ENCODE measurements at places on chromosomes 16 and 17. TPM values are rescaled to one million over a fixed set of nuclear protein-coding genes. Genes with fewer than 3 reads are reported as not detected.

DNA sequence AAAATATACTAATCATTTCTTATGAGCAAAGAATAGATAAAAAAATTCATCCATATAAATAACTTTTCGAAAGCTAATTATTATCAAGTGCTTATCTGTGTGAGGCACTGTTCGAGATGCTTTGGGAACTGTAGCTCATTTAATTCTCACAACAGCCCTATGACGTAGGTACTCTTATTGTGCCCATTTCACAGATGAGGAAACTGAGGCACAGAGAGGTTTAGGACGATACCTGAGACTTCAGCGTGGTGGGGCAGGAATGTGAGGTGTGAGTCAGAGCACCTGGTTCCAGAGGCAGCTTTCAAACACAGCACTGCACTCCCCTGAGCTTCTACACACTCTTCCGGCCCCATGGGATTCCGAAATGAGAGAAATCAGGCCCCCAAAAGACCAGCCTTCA is 185.8 kb upstream of the HSBP1 start:
- H3K4me1 ChIP-seq: no peaks in the 10 kb centered on the region
- H3K4me3 ChIP-seq: no peak overlapping the region
- no peaks in the 10 kb centered on the region for H3K36me3 ChIP-seq
- H3K27me3 ChIP-seq: no peaks in the 10 kb centered on the region
- no peak for DNase-seq
- H3K27ac ChIP-seq: no peak overlapping the region

DNA sequence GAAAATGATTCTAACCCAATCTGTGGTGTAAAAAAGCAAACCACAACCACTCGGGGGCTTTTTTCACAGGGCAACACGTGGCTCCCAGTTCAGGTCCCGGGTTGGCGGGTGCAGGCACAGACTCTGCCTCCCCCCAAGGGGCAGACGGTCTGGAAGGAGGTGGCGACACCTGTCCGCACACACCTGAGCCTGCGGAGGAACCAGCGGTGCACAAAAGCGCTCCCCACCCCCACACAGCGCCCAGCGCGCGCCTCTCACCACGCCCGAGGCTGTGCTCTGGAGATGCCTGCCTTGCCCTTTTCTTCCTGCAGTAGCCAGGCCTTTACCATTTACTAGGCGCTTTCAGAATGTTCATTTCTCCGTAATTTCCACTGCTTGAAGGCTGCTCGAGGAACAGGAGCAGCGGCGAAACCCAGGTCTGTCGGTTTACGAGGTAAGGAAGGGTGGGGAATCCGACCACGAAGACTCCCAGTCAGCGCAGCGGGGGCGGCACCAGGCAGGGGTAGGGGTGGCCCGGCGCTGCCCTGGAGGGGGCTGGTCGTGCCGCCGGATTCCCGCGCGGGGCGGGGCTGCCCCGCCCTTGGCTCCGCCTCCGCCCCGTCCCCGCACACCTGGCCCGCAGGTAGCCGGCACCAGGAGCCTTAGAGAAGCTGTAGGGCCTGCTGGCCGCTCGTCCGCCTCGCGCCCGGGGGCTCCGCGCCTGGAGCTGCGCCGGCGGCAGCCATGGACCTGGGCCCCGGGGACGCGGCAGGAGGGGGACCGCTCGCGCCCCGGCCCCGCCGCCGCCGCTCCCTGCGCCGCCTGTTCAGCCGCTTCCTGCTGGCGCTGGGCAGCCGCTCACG is at the start of gene USP43:
TSS of gene USP43 (plus strand) at position 608 of the 842 bp plus-strand sequence. CDS start at position 724, 116 bp downstream.
- H3K36me3 ChIP-seq: no peaks in the 10 kb centered on the region
- H3K4me3 ChIP-seq: peak within 1 kb of the TSS; percentile 87
- peaks cover 6% of the 10 kb centered on the region for H3K4me1 ChIP-seq
- peaks cover 4% of the 10 kb centered on the region for H3K27me3 ChIP-seq

DNA sequence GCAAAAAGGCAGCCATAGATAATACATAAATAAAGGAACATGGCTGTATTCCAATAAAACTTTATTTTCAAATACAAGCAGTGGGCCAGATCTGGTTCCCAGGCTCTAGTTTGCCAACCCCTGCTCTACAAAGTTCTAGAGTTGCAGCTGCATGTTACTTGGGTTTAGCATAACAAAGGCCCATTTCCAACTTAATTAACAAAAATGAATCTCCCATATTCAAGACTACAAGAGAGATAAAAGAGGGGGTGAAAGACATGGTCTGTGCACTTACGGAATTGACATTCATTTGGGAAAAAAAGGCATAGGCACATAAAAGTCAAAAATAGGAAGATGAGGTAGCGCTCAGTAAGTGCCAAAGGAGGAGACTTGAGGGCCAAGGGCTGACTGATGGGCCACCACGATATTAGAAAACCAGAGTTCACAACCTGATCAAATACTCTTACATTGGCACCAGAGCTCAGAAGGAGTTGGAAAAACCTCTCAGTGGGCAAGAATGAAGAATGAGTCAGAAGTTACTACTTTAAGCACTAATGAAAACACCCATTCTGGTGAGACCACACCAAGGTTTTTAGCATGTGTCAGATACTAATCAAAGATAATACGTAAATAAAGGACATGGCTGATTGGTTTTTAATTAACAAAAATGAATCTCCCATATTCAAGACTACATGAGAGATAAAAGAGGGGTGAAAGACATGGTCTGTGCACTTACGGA is 164.0 kb downstream of the VPS53 start:
- no peak overlapping the region for H3K4me3 ChIP-seq
- no peak overlapping the region for H3K27ac ChIP-seq
- H3K27me3 ChIP-seq: no peaks in the 10 kb centered on the region
- no peak for DNase-seq

DNA sequence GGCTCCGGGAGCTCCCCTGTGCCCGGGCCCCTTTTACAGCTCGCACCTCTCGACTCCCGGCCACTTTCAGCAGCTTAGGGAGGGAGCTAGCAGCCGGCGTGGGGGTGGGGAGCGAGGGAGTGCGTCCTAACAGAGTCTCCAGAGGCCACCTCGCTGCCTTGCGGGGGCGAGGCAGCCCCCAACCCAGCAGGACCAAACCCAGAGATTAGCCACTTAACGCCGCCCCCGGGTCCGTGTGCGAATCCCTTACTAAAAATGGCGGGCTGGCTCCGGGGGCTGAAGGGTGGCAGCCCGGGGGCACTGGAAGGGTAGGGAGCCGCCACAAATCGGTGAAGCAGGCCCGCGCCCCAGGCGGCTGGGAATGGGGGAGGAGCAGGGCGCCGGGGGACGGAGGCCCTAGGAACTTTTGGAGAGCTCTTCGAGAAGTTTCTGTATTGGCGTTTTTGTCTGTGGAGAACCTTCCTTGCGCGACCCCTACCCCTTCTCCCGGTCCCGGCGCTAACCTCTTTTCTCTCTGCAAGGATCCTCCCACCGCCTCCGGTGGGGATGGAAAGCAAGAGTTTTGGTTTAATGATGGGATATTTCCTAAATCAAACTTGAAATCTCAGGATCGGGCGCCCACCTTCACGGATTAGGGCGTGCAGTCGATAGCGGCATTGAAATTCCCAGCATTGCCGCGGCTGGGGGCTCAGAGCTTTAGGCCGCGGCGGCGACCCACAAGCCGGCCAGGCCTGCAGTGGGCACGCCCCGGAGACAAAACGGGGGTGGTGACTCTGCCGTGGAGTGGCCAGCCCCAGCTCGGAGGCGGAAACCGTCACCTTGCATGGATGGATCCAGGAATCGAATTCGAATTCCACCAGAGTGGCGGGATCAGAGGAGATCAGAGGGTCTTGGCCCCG is 793 bp upstream of the IRX3 start:
- peak; percentile 37 for DNase-seq
- H3K36me3 ChIP-seq: no peaks in the 10 kb centered on the region
- peaks cover 24% of the 10 kb centered on the region for H3K27me3 ChIP-seq
- peaks cover 6% of the 10 kb centered on the region for H3K4me1 ChIP-seq
- H3K4me3 ChIP-seq: peak overlapping the region; percentile 37

DNA sequence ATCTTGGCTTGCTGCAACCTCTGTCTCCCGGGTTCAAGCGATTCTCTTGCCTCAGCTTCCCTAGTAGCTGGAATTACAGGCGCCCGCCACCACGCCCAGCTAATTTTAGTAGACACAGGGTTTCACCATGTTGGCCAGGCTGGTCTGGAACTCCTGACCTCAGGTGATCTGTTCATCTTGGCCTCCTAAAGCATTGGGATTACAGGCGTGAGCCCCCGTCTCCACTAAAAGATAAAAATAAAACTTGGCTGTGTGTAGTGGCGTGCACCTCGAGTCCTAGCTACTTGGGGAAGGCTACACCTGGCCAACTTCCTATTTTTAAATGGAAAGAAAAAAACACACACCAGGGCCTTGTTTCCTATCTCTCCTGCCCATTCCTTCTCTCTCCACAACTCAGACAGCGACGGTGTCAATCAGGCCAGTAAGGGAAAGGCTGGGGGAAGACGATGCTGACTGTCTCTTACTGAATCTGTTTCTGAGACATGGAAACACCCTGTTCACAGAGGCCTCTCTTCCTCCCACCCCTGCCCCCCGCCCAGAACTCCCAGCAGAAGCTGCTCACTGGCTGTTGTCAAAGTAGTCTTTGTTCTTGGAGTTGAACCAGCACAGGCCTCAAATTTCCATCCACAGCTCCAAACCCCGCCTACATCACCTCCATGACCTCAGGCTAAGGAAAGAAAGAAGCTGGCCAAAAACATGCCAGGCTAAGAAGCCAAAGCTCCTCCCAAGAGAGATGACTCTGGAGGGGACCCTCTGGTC is 96.6 kb downstream of the NXN start:
- peak; percentile 80 for DNase-seq
- peaks cover 6% of the 10 kb centered on the region for H3K4me1 ChIP-seq
- no peak overlapping the region for H3K4me3 ChIP-seq
- H3K27me3 ChIP-seq: no peaks in the 10 kb centered on the region
- no peaks in the 10 kb centered on the region for H3K36me3 ChIP-seq

- no peak for DNase-seq
- no peak overlapping the region for H3K4me3 ChIP-seq
- no peaks in the 10 kb centered on the region for H3K4me1 ChIP-seq
- no peaks in the 10 kb centered on the region for H3K36me3 ChIP-seq
Observed at GRCh38 chr17:78653382-78653781, 76.2 kb upstream of the DNAH17 start.

DNA sequence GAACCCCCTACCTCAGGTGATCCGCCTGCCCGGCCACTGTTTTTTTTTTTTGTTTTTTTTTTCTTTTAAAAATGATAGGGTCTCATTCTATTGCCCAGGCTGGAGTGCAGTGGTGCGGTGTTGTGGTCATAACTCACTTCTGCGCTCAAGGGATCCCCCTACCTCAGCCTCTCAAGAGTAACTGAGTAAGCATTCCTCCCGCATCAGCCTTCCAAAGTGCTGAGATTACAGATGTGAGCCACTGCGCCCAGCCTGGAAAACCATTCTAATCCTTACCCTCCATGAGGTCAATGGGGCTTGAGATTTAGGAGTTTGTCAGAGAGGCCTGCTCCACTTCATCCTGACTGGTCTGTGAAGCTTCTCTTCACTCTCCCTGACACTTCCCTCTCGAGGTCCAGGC is 12.5 kb downstream of the ERAL1 start:
- no peak overlapping the region for H3K27ac ChIP-seq
- no peak overlapping the region for H3K4me3 ChIP-seq
- H3K36me3 ChIP-seq: no peaks in the 10 kb centered on the region
- H3K27me3 ChIP-seq: no peaks in the 10 kb centered on the region
- no peak for DNase-seq
- no peaks in the 10 kb centered on the region for H3K4me1 ChIP-seq

DNA sequence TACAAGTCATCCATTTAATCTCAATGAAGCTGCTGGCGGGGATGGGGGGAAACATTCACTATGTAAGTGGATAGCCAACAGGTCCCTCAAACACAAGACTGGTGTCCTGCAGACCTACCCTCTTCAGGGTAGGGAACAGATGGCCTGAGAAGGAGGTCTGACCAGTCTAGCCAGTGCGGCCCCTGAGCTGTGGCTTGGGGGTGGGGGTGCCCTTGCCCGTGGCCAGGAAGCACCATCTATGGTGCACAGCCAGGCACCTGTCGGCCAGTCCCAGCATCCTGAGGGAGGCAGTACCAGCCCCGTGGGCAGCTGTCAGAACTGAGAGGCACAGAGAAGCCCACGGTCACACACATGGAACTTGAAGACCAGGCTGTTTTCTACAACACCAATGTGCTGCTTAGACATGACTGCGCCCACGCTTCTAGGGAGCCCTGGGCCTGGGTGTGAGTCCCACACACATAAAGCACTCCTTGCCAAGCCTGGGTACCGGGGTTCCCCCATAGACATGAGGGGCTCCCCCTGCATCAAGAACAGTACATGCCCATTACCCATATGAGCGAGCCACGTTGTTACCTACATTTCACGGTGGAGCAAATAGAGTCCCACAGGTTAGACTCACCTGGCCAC is 40.9 kb downstream of the RMI2 start:
- H3K4me3 ChIP-seq: no peak overlapping the region
- no peaks in the 10 kb centered on the region for H3K27me3 ChIP-seq

DNA sequence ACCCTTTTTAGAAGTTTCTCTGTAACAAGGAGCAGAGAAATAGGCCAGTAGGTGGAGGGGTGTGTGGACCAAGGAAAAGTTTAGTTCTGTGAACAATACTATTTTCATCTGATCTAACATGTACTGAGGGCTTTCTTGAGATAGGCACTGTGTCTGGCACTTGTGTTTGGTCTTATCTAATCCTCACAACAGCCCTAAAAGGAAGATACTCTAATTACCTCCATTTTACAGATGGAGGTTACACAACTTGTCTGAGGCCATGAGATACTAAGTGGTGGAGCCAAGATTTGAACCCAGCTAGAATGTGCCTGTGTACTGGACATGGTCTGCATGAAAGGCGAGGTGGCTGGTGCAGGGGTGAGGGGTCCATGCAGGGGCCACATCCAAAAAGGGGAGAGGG is 4.5 kb downstream of the TNFSF12 start:
- no peaks in the 10 kb centered on the region for H3K36me3 ChIP-seq
- no peak for DNase-seq
- H3K4me1 ChIP-seq: peaks cover 17% of the 10 kb centered on the region
- no peak overlapping the region for H3K27ac ChIP-seq
- H3K4me3 ChIP-seq: no peak overlapping the region
- no peaks in the 10 kb centered on the region for H3K27me3 ChIP-seq

The TPSG1 gene
- 3.4 TPM for total RNA-seq

The SLFN12L gene
- 6.2 TPM for total RNA-seq

The SOCS1 gene
- 21.8 TPM for total RNA-seq

The TNK1 gene
- 9.3 TPM for total RNA-seq

The TMEM92 gene
- total RNA-seq: 2.4 TPM

The HBZ gene
- total RNA-seq: not detected

The OMG gene
- not detected for total RNA-seq

The MT3 gene
- not detected for total RNA-seq

The DCTPP1 gene
- 39.1 TPM for total RNA-seq
